ENCODE measurements at places on chromosomes 16 and 17.

- peak; percentile 75 for DNase-seq
Measured at GRCh38 chr17:7856011-7856810, 1.1 kb downstream of the NAA38 start.

- no peak for DNase-seq
Measured at GRCh38 chr16:67149276-67150046, 1.3 kb downstream of the B3GNT9 start.

GRCh38 chr17:73380439-73381106 lies 68.8 kb upstream of the CDC42EP4 start:
- DNase-seq: no peak

DNA sequence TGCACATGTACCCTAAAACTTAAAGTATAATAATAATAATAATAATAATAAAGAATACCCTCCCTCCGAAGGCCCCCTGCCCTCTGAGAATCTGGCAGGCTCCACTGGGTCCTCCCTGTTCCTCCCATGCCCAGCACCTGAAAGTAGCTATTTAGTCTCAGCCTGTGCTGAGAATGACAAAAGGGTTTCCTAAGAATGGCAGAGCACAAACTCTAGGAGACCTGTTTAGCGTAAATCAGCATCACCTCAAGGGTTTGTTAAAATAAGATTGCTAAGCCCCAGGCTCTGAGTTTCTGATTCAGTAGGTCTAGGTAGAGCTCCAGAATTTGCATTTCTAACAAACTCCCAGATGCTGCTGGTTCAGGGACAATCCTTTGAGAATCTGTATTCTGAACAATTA lies 606.8 kb upstream of the CDH11 start:
- no peak for DNase-seq

DNA sequence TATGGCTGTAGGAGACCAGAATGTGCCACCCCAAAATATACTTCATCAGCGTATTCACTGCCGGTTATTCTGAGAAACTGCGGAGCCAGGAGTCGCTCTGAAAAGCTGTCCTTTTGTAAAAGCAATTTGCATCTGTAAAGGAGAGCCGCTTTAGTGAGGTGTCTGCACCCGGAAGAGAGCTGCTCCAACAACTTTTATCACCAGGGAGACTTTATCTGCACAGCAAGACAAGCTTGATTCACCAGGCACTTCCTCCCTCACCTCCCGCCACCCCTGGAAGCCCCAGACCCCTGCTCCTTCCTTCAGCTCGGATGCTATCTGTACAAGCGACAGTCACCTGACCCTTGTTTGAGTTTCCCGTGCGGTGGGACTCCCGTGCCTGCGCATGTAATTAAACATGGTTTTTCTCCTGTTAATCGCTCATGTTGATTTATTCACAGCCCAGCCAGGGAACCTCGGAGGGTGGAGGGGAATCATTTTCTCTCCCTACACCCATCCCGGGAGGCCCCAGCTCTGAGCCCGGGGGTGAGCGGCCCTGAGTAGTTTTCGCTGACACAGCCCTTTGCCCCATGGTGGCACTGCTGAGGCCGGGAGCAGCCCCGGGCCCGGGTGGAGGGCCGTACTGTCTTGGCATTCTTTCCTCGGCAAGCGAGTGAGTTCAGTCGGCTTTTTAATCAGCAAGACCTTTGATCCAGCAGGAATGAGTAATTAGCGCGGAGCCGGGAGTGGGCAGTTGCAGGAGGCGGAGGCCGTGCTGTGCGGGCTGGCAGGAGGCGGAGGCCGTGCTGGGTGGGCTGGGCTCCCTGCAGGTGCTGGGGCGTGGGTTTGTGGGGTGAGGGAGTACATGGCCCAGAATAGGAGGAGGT lies 222.7 kb upstream of the CIBAR2 start:
- DNase-seq: peak; percentile 20

DNA sequence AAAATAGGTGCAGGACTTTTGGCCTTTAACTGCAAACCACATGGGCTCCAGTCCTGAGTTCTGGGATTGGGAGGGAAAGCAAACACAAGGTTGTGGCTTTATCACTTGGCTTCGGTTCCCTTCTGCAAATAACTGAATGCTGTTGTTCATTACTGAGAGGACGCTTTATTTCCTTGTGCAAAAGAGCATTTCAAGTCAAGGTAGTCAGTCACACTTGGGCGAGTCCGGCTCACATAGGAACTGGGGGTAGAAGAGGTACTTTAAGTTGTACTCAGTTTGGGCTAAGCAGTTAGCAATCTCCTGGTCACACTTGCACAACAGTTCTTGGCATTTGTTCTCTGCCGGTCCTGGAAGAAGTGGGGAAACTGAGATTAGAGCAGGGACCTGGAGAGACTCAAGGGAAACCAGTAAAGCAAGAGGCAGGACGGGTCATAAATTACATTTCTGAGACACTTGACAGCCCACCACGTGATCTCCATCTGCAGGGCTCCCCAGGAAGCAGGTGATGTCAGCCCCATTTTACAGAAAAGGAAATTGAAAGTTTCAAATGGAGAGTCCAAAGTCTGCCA lies 21.6 kb downstream of the PLA2G10 start:
- DNase-seq: no peak

DNA sequence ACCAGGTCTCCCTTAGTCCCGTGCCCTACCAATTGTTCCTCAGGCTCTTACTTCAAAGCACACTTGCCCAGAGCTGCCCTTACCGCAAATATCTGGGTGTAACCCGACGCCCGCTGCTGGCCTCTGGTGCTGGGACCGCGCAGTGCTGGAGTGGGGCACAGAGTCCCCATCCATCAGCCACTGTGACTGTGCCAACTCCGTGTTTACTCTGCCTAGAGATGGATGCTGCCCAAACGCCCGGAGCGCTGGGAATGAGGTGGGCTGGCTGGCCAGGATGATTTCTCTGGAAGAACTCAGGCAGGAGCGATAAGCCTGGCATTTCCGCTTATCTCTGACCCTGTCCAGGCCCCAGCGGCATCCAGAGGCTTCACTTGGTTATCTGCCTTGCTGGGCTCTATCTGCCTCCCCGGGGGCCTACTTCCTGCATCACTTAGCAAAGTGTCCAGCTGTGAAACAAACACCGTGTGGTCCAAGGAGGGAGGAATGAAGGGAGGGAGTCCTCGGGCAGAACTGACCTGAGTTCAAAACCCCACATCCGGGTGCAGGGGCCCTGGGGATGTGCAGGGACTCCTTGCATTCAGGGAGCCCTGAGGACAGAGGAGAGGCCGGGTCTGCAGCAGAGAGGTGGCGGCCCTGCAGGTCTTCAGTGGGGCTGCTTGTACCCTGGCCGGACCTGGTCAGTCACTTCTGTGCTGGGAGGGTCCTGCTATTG lies 9.4 kb upstream of the MYLK3 start:
- no peak for DNase-seq

All from GF-D8 (cell line).